HuH-7 (cell line): ENCODE measurements at places on chromosomes 11 and 22.

DNA sequence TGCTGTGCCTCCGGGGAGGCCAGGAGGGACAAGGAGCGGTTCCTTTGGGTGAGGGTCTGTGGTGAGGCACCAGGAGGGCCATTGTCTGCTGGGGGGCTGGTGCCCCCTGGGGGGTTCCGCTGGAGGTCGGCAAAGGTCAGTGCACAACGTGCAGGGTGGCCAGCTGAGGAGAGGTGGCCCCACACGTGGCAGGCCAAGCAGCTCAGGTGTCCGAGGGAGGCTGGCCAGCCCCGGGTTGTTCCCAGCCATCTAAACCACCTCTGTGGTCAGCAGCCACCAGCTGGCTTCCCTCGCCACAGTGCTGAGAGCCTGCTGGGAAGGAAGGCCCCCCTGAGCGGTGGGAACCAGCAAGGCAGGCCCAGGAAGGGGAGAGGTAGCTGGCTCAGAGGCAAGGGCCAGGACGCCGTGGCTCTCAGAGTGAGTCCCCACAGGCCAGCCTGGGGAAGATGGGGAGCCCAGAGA, 4.2 kb downstream of the TSSC4 start:
- DNase-seq, result no peak

DNA sequence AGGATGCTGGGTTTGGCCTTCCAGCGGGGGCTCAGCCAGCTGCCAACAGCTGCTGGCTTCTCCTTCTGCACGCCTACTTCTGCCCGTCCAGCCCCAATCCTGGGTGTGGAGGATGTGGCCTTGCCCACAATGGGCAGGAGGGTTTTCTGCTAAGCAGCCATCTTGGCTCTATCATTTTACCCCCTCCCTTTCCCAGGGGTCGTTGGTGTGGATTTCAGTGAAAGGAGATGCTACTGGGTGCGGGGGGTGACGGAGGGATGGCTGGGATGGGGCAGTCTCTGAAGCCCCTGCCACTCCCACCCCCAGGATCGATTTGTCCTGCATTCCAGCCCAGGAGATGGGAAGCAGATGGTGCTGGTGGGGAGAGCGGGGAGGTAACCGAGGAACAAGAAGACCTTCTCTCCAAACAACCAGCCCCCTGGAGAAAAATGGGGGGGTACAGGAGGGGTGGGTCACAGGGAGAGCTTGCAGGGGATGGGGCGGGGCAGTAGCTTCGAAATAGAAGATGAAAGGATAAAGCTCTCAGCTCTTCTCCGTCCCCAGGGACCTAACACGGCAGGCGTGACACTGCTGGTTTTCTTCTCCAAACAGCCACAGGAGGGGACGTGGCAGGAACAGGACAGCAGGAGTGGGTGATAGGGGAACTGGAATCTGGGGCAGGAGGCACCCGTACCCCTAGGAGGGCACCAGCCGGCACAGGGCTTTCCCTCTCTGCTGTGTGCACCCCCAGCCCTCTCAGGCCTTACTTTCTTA, 68.9 kb downstream of the NECTIN1 start:
- DNase-seq, result no peak

- no peak for DNase-seq
Measured at GRCh38 chr11:45751430-45751829, 53.5 kb upstream of the SLC35C1 start.

DNA sequence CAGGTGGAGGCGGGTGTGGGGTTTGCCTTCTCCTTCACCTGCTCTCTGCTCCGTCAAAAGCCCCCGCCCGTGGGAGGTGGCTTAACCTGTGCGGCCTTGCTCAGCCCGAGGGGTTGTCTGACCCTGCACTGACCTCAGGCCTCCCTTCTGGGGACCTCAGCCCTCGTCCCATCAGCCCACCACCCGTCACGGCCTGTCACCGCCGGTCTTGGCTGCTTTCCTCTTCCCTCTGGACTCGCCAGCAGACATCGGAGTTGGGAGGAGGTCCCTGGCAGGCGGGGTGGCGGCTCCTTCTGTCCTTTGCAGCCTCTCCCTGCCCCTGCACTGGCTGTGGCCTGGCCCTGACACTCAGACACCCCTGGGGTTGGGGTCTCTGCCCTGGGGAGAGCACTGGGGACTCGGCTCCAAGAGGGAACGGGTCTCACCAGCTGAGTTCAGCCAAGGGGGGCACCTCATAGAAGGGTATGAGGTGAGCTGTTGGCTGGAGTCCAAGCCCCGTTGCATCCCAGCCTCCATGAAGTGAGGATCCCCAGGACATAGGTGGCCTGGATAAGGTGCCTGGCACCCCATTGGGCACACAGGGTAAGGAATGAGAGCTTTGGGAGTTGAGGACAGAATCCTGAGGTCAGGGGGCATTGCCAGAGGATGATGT, 999.6 kb downstream of the BRD1 start:
- DNase-seq, result no peak

DNA sequence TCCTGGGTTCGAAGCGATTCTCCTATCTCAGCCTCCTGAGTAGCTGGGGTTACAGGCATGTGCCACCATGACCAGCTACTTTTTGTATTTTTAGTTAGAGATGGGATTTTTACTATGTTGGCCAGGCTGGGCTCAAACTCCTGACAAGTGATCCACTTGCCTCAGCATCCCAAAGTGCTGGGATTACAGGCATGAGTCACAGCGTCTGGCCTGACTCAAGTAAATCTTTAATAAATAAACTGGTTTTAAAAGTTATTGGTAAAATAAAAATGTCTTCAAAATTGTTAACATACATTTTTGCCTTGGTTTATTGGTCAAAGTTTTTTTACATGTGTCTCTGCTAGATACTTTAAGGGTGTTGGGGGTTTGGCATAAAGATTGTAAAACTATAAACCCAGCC, 7.3 kb upstream of the PES1 start:
- DNase-seq, result no peak

- no peak for DNase-seq
Measured at GRCh38 chr11:27388001-27388400, 25.0 kb upstream of the CCDC34 start.

DNA sequence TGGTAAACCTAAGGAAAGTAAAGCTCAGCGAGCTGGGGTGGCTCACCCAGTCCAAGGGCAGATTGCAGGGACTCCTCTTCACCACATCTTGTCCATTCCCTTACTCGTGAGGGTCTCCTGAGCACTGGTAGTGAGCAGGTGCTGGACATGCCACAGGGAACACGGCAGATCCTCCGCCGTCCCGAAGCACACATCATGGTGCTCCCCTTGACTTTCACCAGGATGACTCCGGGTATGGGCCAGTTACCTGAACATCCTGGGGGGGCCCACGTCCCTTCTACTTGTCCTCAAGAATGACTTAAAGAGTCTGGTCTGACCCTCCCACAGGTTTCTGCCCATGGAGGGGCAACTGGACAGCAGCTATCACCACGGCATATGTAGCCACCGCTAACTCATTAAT, 8.0 kb upstream of the SF1 start:
- DNase-seq, result no peak

DNA sequence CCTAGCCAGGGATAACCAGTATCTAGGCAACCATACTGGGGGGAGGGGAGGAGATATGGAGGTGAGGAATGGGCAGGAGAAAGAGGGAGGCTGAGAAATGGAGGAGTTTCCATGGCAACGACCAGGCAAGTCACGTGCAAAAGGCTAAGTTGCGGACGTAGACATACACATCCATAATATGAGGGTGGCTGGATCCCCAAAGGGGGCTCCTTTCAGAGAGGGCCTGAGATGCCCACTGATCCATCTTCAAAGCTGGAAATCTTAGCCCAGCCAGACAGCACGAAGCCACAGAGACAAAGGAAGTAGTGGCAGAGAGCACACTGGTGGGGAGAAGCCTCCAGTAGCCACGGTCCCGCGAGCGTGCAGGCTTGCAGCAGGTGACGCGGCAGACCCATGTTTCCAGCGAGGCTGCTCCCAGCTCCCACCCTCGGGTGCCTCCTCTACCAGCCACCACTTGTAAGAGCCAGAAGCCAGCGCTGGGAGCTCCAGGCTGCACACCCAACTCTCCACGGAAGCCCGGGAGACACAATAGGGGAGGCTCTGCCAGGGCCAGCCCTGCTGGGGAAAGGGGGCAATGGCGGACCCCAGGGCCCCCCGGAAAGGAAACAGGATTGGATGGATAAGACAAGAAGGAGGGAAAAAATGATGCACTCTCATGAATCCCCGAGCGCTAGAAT, 938 bp downstream of the FXYD6 start:
- DNase-seq, result no peak

- DNase-seq, result no peak
Measured at GRCh38 chr11:109956124-109956793, 136.9 kb upstream of the ZC3H12C start.

GRCh38 chr11:112874980-112875379, 86.2 kb upstream of the NCAM1 start:
- DNase-seq, result no peak

DNA sequence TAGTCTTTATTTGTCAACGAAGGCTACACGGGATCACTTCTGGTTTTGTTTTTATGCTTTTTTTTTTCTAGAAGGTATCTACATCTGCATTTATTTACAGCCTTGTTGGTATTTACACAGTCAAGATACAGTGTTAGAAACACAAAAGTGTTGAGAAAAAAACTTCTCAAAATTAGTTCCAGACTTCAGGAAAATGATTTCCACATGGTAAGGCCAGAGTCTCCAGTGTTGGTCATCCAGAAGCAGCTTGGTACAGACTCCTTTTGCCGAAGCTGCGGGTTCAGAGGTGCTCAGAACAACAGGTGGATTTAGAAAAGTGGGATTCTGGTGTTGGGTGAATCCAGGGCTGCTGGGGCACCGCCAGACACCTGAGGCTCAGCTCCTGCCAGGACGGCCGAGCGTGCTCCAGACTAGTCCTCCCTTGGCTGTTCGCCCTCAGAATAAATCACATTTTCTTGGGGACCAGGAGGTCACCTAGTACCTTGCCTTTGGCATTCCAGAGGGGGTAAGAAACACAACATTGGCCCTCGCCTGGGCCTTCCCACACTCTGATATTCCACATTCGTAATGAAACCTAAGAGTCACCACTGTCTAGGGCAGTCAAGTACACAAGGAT, 78.7 kb upstream of the NARS2 start:
- no peak for DNase-seq

GRCh38 chr11:113907152-113907551, 2.6 kb downstream of the HTR3B start:
- no peak for DNase-seq

- DNase-seq, result no peak
Measured at GRCh38 chr11:132139181-132139580, 768.8 kb downstream of the NTM start.

DNA sequence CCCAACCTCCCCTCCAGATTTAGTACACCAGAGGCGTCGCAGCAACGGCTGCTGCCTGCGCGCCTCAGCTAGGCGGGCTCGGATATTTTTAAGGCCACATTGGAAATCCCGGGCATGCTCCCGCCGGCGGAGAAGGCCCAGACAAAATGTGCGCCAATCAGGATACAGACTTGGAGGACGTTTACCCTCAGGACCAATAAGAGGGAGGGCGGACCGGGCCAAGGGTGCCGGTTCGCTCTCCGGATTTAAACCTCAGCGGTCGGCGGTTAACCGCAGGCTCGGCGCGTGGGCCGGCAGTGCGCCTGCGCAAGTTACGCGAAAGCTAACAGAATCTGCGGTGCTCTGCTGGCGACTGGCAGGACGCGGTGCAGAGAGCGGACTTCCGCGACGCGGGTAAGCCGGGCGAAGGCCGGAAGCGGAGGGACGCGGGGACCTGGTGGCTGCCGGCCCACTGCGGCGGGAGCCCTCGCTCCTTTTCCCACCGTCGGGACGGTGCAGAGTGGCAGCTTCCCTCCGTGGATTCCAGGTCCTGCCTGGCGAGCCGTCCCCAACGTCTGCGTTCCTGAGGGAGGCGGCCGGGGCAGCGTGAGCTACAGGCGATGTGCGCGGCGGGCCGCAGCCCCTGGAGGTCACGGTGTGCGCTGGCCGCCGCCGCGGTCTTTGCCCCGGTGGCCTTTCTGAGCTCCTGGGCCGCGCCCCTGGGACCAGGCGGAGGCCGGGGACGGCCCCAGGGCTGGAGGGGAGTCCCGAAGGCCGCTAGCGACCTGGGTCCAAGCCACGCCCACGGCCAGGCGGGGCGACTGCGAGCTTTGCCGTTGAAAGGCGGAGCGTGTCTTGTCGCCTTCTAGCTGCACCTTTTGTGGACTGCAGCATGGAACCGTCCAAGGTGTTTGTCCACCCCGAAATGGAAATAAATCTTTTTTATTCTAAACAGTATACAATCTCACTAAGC, at the start of gene HYLS1:
Gene HYLS1 (plus strand): TSS at position 296 of the 952 bp plus-strand sequence. CDS start 11,701 bp downstream, outside the sequence.
- DNase-seq, result peak; percentile 81

- no peak for DNase-seq
Measured at GRCh38 chr22:30204015-30204741, 42.4 kb downstream of the LIF start.

DNA sequence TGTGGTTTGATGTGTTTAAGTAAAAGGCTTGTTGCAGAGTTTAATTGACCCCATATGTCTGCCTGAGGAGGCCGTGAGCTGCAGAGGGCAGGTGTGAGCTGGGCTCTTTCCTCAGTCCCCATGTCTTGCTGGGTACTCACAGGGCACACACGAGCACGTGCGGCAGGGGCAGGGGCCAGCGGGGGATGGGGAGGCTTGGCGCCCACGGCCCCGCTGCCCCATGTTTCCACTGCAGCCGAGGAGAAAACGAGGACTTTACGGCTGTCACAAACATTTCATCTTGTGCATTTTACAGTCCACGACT, 24.7 kb upstream of the CCDC188 start:
- DNase-seq, result no peak

GRCh38 chr11:108629274-108629673, 35.6 kb upstream of the DDX10 start:
- no peak for DNase-seq

GRCh38 chr11:17012712-17013547, 1.3 kb downstream of the PLEKHA7 start:
- DNase-seq, result peak; percentile 61

- DNase-seq, result no peak
Measured at GRCh38 chr11:11977206-11977938, 31.1 kb downstream of the DKK3 start.

DNA sequence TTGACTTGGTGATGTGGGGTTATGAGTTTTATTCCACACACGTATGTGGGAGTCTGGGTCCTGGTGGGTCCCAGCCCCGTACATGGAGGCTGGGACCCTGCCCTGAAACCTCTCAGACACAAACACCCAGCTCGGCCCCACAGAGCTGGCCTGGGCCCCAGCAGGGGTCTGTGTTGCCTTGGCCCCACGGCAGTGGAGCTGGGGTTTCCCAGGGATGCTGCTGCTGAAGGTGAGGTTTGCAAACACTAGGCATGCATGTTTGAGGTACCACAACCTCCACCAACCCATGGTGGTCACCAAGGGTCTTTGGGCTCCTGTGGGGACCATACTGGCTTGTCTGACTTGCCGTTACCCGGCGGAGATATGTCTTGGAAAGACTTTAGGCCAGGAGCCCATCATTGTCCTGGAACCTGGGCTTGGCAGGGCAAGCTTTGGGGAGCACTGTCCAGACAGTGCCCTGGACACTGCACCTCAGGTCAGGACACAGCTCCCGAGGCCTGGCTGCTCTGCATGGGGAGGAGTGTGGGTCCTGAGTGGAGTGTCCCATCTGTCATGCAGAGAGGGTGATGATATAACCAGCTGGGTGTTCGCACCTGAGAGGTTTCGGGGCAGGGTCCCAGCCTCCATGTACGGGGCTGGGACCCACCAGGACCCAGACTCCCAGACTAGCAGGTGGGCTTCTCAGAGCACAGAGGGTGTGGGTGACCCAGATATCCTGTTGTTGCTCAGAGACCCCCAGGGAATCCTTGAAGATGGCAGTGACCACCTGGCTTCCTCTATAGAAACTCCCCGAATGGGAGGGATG, 63.3 kb downstream of the KCNQ1 start:
- DNase-seq, result no peak

- no peak for DNase-seq
Measured at GRCh38 chr11:100955318-100955717, 174.3 kb downstream of the PGR start.

- no peak for DNase-seq
Measured at GRCh38 chr11:123086305-123086704, 24.4 kb upstream of the HSPA8 start.
